Osteoblast (primary cell): ENCODE measurements at places on chromosomes 1 and 21. TPM values are rescaled to one million over a fixed set of nuclear protein-coding genes. Genes with fewer than 3 reads are reported as not detected.
A peak's percentile ranks its signal among the peaks of the same experiment; 100 is the strongest.

DNA sequence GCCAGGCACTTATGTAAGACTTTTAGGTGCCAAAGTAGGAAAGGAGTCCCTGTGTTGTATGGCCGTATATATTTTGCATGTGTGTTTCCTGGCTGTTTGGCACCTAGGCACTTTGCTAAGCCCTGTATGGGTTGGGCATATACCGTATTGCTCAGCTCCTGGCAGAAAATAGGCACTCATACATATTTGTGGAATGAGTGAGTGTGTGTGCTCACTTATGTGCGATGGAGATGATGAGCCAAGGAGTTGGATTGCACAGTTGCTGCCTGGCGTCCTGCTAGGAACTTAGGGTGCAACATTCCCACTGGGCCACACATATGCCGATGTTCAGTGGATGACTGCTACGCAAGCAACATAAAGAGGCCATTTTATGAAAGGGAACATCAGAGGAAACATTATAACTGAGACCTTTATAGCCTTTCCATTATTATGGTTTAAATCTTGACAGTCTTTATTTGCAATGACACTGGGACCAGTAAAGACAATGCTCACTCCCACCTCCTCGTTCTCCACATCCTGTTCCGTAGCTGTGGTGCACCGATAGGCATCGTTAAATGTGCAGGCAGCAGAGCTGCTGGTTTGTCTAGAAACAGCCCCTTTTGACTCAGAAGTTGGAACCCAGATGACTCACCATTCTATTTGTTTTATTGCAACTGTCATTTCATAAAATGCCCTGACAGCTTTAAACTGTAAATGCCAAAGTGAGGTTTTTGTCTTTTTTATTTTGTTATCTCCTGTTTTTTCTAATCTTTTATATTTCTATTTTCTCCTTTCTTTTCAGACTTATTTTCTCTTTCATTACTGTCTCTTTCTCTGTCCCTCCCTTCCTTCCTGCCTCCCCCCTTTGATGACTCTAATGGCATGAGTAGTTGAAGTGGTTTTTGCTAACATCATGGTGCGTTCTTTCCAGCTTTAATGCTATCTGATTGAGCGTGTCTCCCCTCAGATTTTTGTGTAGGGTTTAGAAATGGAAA lies 36.1 kb downstream of the PEX14 start:
- peak; percentile 94 for DNase-seq

KLHDC7A gene
- not detected in 2 replicates for total RNA-seq

GRCh38 chr1:171486048-171486519 lies 754 bp downstream of the PRRC2C start:
- no peak for DNase-seq

- DNase-seq = no peak
Measured at GRCh38 chr1:9558271-9558945, 19.1 kb downstream of the SLC25A33 start.

GBP4 gene
- 0.36 and 1.2 TPM in 2 replicates for total RNA-seq

CNST gene
- 21.2 and 25.7 TPM in 2 replicates for total RNA-seq

C1orf216 gene
- 25.3 and 26.8 TPM in 2 replicates for total RNA-seq

DNA sequence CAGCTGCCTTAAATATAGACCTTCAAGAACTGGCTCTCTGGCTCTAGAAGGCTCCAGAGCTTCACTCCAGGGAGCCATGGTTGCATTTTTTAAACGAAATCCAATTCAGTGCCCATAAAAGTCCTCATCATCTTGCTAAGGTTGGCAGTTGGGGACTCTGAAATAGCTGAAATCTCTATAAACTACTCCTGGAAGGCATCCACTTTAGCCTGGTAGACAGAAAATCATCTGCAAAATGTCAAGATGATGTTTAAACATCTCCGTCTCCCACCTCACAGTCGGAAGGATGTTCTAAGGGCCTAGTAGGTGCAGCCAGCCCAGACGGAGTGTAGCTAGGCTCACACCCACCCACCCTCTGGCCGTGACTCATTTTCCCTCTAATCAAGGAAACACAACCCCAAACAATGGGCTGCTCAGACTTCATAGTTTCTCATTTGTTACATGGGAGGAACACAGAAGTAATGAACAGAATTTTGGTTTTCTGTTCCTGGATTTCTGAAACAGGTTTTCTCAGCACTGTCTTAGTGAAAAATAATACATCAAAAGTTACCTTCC lies 235.4 kb upstream of the KAZN start:
- peak; percentile 58 for DNase-seq

DNA sequence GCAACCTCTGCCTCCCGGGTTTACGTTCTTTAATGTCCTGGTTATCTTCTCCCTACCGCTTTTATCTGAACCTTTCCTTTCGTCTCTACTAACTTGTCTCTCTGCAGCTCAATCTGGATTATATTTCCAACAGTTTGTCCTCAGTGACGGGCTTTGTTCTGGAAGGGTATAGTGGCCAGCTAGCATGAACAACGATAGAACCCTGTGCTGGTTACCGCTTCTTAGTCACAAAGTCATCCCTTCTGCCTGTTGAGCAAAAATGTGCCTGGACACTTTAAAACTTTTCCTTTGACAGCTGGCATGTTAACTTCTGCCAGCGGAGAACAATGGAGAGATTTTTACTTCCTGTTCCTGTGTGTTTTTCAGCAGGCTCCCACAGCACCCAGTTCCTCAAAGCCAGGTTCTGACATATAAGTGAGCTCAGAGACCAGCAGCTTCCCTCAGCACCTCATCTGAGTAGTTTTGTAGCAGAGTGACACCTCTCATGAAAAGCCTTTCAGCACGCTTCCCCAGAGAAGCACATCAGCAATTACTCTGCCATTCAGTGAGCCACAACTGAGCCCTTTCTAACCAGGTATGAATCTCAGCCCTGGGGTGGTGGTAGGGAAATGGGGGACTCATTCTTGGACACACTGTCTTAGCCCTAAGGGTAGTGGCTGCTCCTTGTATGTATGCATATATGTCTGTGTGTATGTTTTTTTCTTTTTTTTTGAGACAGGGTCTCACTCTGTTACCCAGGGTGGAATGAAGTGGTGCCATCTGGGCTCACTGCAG lies 23.6 kb upstream of the CCDC17 start:
- no peak for DNase-seq

GRCh38 chr21:32658524-32658923 lies 46.3 kb upstream of the CFAP298 start:
- DNase-seq = no peak

DNA sequence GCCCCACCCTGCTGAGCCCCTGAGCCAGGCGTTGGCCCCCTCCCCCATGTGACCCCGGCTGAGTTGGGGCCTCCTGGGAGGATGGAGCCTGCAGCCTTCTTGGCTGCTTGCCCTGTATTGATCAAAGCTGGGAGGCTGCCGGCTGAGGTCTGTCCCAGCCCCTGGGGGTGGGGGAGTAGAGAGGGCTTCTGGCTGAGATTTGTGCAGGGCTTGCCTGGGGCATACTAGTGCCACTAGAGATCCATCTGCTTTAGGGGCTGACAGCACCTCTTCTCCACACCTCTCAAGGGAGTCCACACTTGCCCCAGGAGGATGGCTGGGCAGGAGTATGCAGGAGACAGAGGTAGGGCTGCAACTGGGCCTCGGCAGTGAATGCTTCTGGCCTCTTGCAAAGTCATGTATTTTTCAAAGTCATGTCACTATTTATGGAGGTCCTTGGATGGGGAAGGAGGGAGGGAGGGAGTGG lies 53.6 kb upstream of the SSBP3 start:
- DNase-seq = no peak

CLCA2 gene
- total RNA-seq = 2.2 and 5.3 TPM in 2 replicates

SPRR2E gene
- total RNA-seq = not detected in 2 replicates

DNA sequence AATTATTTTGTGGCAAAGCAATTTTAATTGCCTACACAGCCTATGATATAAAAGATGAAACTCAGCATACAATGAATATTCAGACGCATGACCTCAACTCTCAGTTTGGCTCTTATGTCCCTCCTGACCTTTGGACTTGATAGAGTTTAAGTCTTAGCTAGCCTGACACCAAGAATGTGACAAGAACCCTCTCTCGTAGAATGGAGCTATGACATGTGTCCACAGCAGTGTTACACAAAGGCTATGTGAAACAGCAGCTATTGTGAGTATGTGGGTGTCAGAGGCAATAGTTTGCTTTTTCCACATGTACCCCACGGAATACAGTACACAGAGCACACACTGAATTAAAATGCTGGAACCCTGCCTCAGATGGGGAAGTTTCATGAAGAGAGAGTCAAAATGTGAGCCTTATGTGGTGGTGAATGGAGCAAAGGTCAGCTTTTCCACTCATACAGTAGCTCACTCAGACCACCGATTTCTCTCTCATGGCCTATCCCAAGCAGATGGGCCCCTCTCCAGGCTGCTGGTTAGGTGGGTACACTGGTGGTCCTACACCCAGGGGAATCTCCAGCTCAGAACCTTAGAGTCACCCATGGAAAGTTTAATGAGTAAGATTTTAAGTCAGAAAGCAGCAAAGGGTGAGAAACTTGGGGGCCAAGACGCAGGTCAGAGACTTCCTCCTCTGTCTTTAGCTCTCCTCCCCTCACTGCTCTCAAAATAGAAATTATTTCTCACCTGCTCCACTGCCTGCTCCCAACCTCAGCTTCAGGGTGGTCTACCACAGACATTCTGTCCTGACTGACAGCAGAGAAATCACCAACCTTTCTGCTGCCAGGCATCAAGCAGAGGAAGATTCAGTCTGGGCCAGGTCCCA lies 10.1 kb upstream of the XCL2 start:
- no peak for DNase-seq

- peak; percentile 80 for DNase-seq
Measured at GRCh38 chr1:200867018-200867811, 5.6 kb upstream of the GPR25 start.

ERICH3 gene
- total RNA-seq = not detected in 2 replicates
